ENCODE measurements at places on chromosomes 11 and 22. TPM values are rescaled to one million over a fixed set of nuclear protein-coding genes. Genes with fewer than 3 reads are reported as not detected.

The DCHS1 gene
- 9.7 TPM for total RNA-seq

The RFPL3 gene
- not detected for total RNA-seq

The LGR4 gene
- total RNA-seq: 0.49 TPM

The ARHGAP32 gene
- total RNA-seq: 4.6 TPM

The HRAS gene
- total RNA-seq: 29.0 TPM

- DNase-seq: no peak
- H3K4me3 ChIP-seq: no peak overlapping the region
- no peaks in the 10 kb centered on the region for H3K27me3 ChIP-seq
Observed at GRCh38 chr11:123702139-123702538, 39.3 kb downstream of the ZNF202 start.

DNA sequence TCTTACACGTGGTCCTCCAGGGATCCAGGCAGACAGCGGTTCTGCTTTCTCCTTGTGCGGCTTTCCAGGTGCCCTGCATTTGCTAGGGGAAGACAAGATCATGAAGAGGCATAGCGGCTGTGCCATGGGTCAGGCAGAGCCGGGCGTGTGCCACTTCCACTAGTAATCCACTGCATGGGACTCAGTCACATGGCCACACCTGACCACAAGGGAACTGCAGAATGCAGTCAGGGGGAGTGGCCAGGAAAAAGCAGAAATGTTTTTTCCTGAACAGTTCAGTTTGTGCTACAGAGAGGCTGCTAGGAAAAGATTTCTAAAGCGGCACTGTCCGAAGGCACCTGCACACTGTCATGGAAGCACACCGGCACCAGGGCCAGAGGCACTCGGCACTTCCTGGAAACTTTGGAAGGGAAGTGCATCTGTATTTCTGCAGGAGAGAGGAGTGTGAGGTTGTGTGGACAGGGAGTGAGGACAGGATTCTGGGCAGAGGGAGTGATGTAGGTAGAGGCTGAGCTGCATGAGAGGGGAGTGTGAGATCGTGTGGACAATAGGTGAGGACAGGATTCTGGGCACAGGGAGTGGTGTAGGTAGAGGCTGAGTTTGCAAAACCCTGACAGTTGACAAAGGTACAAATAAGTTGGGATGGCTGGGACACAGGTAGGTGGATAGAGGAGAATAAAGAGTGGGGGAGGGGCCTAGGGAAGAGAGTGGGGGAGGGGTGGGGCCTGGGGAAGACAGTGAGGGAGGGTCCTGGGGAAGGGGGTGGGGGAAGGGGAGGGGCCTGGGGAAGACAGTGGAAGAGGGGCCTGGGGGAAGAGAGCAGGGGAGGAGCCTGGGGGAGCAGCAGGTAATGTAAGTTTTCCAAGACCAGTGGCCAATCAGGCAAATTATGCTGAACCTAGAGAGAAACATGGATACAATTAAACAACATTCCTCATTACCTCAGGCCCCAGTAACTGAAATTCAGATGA, 1436.3 kb downstream of the TBC1D22A start:
- no peaks in the 10 kb centered on the region for H3K27me3 ChIP-seq
- no peak overlapping the region for H3K27ac ChIP-seq
- H3K36me3 ChIP-seq: no peaks in the 10 kb centered on the region
- no peak overlapping the region for H3K4me3 ChIP-seq
- DNase-seq: no peak

- H3K27me3 ChIP-seq: no peaks in the 10 kb centered on the region
- no peaks in the 10 kb centered on the region for H3K36me3 ChIP-seq
- H3K4me1 ChIP-seq: no peaks in the 10 kb centered on the region
- H3K27ac ChIP-seq: no peak overlapping the region
- no peak overlapping the region for H3K4me3 ChIP-seq
- DNase-seq: no peak
Observed at GRCh38 chr11:78857688-78858087, 283.0 kb upstream of the NARS2 start.

DNA sequence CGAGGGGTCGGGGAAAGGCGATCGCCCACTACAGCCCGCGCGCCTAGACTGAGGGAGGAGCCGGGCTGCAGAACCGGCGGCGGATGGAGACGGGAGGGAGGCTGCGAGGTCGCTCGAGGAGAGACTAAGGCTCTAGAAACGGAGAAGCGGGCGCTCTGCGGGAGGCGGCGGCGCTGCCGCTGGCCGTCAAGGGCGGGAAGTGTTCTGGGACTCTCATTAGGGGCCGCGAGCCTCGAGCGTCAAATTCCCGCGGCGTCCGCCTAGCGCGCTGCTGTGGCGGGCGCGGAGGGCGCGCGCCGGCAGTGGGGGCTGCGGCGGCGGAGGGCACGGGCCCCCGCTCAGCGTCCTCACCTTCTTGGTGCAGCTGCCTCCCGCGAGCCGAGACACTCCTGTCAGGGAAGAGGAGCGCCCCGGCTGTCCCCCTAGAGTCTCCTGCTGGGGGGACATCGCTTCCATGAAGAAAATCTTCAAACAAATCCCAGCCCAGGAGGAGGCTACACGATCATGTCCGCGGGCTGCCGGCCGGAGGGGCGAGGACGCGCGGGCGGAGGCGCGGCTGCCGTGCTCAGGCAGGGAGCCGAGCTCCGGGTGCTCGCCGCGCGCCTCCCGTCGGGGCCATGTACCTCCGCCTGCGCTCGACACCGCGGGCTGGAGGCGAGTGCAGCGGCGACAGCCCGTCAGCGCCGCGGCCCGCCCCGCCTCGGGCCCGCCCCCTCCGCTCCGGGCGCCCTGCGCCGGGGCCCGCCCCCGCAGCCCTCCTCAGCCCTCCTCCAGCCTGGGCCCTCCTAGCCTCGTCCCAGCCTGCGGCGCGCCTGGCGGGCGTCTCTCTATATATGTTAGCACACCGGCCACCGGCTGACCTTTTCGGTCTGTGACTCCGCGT, at the start of gene ARHGAP20:
Gene ARHGAP20, minus strand, starts transcription at position 662 of the 883 bp plus-strand sequence. Its CDS starts 206 bp downstream, at position 456.
- peak; percentile 35 for DNase-seq
- H3K4me3 ChIP-seq: peak within 1 kb of the TSS; percentile 43
- peaks cover 3% of the 10 kb centered on the region for H3K4me1 ChIP-seq
- H3K36me3 ChIP-seq: no peaks in the 10 kb centered on the region
- no peak within 1 kb of the TSS for H3K27ac ChIP-seq
- peaks cover 11% of the 10 kb centered on the region for H3K27me3 ChIP-seq

- H3K4me1 ChIP-seq: no peaks in the 10 kb centered on the region
- H3K27ac ChIP-seq: no peak overlapping the region
- no peaks in the 10 kb centered on the region for H3K27me3 ChIP-seq
- DNase-seq: no peak
- H3K36me3 ChIP-seq: no peaks in the 10 kb centered on the region
Observed at GRCh38 chr22:28464127-28464526, 215.5 kb downstream of the TTC28 start.

DNA sequence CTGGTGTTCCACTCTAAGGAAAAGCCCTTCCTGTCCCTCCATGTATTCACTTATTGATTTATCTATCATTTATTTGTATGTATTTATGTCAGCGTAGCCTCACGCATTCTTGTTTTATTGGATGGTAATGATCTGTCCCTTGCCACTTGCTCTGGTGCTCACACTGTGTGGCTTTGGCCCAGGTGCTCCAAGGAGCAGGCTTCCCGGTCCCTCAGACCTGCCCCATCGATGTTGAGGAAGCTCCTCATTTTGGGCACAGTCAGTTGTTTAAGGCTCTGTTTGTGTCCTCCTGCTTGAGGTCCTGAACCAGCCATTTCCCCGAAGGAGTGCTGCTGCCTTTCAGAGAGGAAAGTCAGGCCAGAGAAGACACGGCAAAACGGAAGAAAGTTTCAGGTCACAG, 1485.4 kb downstream of the TBC1D22A start:
- H3K27me3 ChIP-seq: no peaks in the 10 kb centered on the region
- no peak overlapping the region for H3K4me3 ChIP-seq
- H3K4me1 ChIP-seq: peaks cover 8% of the 10 kb centered on the region
- DNase-seq: no peak
- no peaks in the 10 kb centered on the region for H3K36me3 ChIP-seq

DNA sequence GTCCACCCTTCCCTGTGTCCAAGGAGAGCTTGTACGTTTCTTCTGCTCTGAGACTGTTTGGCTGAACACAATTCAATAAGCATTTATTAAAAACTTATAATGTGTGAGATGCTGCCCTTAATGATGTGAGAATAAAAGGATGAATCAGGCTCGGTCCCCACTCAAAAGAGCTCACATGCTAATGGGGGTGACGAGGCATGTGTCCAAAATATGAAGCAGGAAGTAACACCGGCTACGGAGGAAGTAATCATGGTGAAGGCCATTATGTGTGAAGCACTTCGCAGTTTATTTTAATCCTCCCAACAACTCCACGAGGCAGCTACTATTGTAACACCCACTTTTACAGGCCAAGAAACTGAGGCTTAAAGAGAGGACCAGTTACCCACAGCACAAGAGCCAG, 3.4 kb upstream of the RASD2 start:
- H3K27me3 ChIP-seq: peaks cover 10% of the 10 kb centered on the region
- peaks cover 4% of the 10 kb centered on the region for H3K4me1 ChIP-seq
- no peak overlapping the region for H3K4me3 ChIP-seq
- H3K36me3 ChIP-seq: no peaks in the 10 kb centered on the region
- no peak overlapping the region for H3K27ac ChIP-seq

- peaks cover 26% of the 10 kb centered on the region for H3K4me1 ChIP-seq
- no peaks in the 10 kb centered on the region for H3K27me3 ChIP-seq
- DNase-seq: no peak
- peak overlapping the region; percentile 91 for H3K27ac ChIP-seq
- peaks cover 4% of the 10 kb centered on the region for H3K36me3 ChIP-seq
Observed at GRCh38 chr11:65920372-65920802, 1.2 kb downstream of the DRAP1 start.

DNA sequence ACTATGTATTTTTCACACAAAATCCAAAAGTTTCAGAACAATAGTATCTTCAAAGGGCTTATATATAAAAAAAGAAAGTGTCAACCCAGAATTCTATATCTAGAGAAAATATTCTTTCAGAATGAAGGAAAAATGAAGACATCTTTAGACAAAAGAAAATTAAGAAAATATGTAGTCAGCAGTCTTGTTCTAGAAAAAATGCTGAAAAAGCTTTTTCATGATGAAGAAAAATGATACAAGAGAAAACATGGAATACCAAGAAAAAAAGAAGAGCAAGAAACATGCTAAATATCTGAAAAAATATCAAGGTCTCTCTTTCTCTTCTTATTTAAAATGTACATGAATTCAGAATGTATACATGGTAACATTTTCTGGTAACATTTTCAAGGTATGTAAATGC, 816.8 kb upstream of the FAT3 start:
- H3K4me1 ChIP-seq: no peaks in the 10 kb centered on the region
- DNase-seq: no peak
- no peaks in the 10 kb centered on the region for H3K27me3 ChIP-seq
- no peaks in the 10 kb centered on the region for H3K36me3 ChIP-seq
- H3K27ac ChIP-seq: no peak overlapping the region

- DNase-seq: no peak
- peak overlapping the region; percentile 36 for H3K4me3 ChIP-seq
- H3K27me3 ChIP-seq: no peaks in the 10 kb centered on the region
- peaks cover 95% of the 10 kb centered on the region for H3K4me1 ChIP-seq
- H3K27ac ChIP-seq: peak overlapping the region; percentile 97
Observed at GRCh38 chr11:128496249-128496648, 91.1 kb downstream of the ETS1 start.

DNA sequence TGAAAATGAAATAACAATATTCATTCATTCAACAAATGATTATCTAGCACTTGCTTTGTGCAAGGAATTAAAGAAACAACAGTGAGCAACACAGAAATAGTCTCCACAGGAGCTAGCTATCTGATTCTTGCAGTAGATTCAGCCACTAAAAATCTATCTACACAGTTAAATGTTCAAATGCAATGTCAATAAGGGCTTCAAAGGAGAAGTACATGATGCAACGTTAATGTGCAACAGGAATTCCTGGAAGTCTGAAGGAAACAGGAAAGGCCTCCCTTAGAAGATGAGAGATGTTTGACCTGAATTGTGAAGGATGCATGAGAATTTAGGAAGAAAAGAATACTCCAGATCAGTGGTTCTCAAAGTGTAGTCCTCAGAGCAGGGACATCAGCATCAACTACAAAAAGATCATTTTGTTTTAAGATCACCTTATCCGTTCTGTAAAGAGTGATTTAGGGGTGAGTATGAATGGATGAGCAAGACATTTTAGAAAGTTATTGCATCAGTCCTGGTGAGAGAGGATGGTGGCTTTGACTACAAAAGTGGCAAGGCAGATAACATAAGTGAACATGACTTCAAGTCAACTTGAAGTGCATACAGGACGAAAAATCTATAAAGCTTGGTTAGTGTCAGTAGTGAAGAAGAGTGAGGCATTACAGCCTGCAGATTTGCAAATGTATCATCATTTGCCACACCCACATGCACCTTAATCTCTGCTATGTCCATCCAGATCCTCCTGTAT, 96.0 kb downstream of the ETS1 start:
- H3K4me1 ChIP-seq: peaks cover 93% of the 10 kb centered on the region
- H3K27me3 ChIP-seq: no peaks in the 10 kb centered on the region
- H3K36me3 ChIP-seq: peaks cover 19% of the 10 kb centered on the region
- H3K27ac ChIP-seq: peak overlapping the region; percentile 97
- DNase-seq: no peak

- no peak overlapping the region for H3K4me3 ChIP-seq
- H3K27me3 ChIP-seq: no peaks in the 10 kb centered on the region
Observed at GRCh38 chr11:11944444-11944843, 64.0 kb downstream of the DKK3 start.

GRCh38 chr11:34146411-34146810, 41.0 kb downstream of the NAT10 start:
- H3K27ac ChIP-seq: no peak overlapping the region
- peaks cover 28% of the 10 kb centered on the region for H3K36me3 ChIP-seq
- DNase-seq: no peak
- no peaks in the 10 kb centered on the region for H3K4me1 ChIP-seq
- H3K4me3 ChIP-seq: no peak overlapping the region

GRCh38 chr11:16043617-16044016, 312.7 kb downstream of the SOX6 start:
- no peak overlapping the region for H3K27ac ChIP-seq
- no peaks in the 10 kb centered on the region for H3K27me3 ChIP-seq

DNA sequence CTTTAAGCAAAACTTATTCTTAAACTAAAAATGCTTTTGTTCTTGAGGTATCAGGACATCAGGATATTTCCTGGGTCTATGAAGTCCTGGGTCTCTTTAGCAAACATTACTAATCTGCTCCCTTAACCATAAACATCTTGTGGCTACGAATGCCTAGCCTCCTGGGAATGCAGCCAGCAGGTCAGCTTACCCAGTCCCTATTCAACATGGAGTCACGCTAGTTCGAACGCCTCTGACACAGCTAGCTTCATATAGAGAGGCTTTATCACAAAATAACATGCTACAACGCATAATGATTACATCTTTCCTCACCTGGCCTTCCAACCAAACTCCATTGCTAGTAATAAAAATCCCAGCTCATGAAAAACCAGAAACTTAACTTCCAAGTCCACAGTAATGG, 17.5 kb upstream of the FIBIN start:
- H3K27ac ChIP-seq: no peak overlapping the region
- H3K4me3 ChIP-seq: no peak overlapping the region

GRCh38 chr11:129115652-129116586, 76.2 kb downstream of the ARHGAP32 start:
- no peaks in the 10 kb centered on the region for H3K27me3 ChIP-seq
- no peak for DNase-seq
- no peak overlapping the region for H3K4me3 ChIP-seq
- no peaks in the 10 kb centered on the region for H3K4me1 ChIP-seq
- H3K36me3 ChIP-seq: no peaks in the 10 kb centered on the region
